ENCODE measurements at places on chromosomes 6 and 20. TPM values are rescaled to one million over a fixed set of nuclear protein-coding genes. Genes with fewer than 3 reads are reported as not detected.

- DNase-seq: peak; percentile 90
These were observed 580 bp upstream of the SYCP2 start for GRCh38 chr20:59933849-59934585.

The OOEP gene
- total RNA-seq: not detected

GRCh38 chr20:9617940-9618339 lies 103.5 kb downstream of the LAMP5 start:
- DNase-seq: no peak

The ULBP1 gene
- 0.13 TPM for total RNA-seq

The PSORS1C2 gene
- total RNA-seq: not detected

- DNase-seq: no peak
These were observed 153.4 kb upstream of the HEY2 start for GRCh38 chr6:125596020-125596419.
